ENCODE measurements at places on chromosomes 12 and 14.
A peak's percentile ranks its signal among the peaks of the same experiment; 100 is the strongest.

GRCh38 chr12:43015090-43015737 lies 425.7 kb upstream of the PRICKLE1 start:
- DNase-seq: no peak

GRCh38 chr12:57012600-57013465 lies 3.5 kb downstream of the TAC3 start:
- DNase-seq: peak; percentile 62

DNA sequence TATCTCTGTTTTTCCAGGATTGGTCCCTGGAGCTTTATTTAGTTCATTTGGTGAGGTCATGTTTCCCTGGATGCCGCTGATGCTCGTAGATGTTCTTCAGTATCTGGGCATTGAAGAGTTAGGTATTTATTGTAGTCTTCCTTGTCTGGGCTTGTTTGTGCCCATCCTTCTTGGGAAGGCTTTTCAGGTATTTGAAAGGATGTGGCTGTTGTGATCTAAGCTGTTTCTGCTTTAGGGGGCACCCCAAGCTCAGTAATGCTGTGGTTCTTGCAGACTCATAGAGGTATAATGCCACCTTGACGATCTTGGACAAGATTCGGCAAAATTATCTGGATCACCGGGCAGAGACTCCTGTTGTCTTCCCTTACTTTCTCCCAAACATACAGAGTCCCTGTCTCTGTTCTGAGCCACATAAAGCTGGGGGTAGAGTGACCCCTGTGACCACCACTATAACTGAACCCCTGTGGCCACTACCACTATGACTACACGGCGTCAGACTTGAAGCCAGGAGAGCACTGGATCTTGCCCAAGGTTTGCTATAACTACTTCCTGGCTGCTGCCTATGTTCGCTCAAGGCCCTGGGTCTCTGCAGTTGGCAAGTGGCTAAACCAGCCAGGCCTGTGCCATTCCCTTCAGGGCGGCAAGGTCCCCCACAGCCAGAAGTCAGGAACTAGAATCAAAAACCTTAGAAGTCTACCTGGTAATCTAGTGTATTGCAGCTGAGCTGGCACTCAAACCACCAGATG lies 40.9 kb downstream of the FGD4 start:
- no peak for DNase-seq

GRCh38 chr14:102517392-102518062 lies 8.0 kb upstream of the ANKRD9 start:
- DNase-seq: no peak

GRCh38 chr14:103161054-103161397 lies 37.8 kb downstream of the TNFAIP2 start:
- DNase-seq: no peak

Measured in GM13976 (cell line).